ENCODE measurements at places on chromosomes 7 and 10.

DNA sequence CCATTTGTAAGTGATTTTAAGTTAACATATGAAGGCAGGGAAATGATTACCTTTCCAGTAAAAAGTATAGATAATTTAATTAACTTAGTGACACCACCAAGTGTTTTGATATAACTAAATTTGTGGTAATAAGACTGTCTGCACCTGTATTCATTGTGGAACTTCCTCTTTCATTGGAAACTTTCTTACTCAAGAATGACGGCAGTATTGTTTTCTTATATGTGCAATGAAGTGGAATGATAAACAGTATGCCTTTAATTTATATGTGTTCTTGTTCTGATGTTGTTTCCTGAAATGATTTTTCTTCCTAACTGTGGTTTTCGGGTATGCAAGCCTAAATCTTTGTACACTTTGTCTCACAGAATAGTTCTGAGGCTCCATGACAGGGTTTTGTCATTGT is 46.4 kb downstream of the CASD1 start:
- DNase-seq = no peak

DNA sequence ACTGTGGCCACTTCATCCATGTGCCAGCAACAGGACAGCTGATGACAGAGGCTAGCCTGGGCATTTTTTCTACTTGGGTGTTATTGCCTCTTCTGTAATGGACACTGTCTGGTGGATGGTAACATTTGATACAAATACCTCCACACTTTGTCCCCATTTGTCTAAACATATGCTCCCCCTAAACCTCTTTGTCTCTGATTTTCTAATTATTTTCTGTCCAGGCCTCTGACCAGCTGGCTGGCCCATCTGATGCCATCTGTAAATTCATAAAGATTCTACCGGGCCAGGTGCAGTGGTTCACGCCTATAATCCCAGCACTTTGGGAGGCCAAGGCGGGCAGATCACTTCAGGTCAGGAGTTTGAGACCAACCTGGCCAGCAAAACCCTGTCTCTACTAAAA is 84.7 kb upstream of the IFRD1 start:
- DNase-seq = no peak

GRCh38 chr10:2700626-2701305 is 366.6 kb upstream of the PFKP start:
- DNase-seq = no peak

DNA sequence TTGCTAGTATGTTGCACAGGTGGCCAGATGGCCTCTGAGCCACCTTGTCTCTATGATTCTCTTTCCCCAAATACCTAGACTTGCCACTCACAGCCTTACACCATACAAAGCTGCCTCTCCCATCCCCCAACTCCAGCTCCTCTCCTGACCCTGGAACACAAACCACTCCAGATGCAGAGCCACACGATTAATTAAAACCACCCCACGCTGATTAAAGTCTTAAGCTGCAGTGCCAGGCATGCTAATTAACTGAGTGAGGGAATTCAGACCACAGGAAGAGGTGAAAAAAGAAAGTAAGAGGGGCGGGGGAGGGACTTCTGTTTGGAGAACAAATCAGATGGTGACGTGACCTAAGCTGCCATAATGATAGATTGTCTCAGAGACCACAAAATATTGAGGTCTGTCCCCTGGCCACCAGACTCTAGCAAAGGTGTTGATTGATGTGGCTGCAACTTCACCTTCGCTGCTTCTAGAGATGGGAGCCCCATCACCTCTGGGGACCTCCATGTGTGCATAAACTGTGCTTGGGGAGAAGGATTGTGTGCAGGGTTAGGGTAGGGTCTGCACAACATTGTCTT is 331.3 kb downstream of the PLXNA4 start:
- peak; percentile 66 for DNase-seq

Data from fibroblast of skin of left quadriceps (primary cell).